ENCODE measurements at places on chromosomes 4 and X.

GRCh38 chrX:138945219-138945618 lies 233.7 kb upstream of the FGF13 start:
- no peak for DNase-seq

DNA sequence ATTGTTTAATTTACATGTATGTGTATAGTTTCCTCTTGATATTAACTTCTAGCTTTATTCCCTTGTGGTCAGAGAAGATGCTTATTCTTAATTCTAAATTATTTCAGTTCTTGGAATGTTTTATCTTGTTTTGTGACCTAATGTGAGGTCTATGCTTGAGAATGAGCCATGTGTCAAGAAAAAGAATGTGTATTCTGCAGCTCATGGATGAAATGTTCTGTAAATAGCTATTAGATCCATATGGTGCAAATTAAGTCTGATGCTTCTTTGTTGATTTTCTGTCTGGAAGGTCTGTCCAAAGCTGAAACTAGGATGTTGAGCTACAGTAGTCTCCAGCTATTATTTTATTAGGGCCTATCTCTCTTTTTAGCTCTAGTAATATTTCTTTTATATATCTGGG lies 187.3 kb upstream of the RASGEF1B start:
- no peak for DNase-seq

- no peak for DNase-seq
Observed at GRCh38 chr4:138967313-138967712, 48.3 kb upstream of the NOCT start.

DNA sequence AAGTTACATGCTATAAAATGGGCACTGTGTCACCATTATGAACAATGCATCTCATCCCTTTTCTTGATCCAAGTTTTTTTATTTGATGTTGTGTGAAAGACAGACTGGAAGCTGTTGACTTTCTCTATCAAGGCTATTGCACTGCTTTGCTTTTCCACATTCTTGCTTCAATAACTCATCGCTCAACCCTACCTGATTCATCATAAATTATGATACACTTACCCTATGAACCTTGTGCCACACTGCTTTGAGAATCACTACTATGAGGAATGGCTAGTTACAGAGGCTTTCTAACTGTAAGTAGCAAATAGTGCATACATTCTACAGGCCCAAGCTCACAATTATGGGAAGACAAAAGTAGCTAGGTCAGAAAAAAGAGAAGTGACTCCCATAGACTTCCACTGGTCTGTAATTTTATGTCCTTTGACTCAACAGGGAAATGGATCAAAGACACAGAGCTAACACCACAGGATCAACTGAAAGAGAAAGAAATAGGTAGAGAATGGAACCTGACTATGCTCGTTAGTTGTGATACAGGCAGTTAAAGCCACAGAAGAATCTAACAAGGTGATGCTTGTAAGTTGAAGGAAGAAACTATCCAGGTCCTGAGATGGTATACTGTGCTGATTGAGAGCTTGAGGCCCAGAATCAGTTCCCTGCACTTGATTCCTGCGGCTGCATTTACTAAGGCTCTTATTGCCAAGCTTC lies 163.5 kb downstream of the PPP3CA start:
- DNase-seq = no peak

DNA sequence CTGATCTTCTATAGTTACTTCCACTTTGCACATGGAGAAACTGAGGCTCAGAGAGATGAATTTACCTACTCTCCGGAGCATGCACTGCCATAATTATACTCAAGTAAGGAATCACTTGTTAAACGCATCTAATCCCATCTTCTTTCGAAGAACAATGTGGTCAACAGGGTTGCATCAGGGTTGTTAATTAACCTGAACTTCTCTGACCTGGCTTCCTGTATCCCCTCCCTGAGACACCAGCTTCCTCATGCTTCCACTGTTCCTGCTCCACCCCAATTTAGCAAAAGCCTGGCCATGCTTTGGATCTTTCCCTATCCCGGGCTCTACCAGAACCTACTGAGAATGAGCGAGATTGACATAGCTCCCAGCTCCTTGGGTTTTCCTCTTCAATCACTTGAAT lies 136.7 kb downstream of the SMIM20 start:
- DNase-seq = no peak

DNA sequence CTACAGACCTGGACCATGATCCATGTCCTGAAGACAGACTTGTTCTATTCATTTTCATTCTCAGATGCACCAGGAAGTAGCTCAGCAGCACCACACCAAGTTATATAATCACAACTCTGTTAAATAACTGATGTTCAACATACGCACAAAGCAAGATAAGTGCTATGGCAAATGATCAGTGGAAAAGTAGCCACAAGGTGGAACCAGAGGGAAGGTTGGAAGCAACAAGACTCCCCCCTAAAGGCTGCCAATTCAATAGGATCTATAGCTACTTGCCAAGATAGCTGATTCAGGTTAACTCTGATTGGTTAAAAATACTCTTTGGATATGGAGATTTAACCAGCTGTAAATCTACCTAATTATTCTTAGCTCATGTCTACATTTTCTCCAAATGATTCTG lies 23.7 kb upstream of the FAM47B start:
- no peak for DNase-seq

DNA sequence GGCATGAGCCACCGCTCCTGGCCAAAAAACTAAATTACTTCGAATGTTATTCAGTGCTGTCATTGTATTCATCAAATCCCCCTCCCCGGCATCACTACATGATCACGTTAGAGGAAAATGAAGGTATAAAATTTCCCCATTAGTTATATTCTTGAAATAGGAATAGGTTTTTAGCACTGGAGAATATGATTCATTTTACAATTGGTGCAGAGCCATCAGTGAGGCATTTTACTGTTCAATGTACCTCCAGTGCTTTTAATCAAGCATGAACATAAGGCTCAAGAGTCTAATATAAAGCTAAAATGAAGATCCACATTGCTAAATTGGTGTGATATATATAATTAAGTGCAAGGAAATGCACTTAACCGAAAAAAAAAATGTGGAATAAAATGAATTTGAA lies 18.3 kb downstream of the KLF3 start:
- no peak for DNase-seq

DNA sequence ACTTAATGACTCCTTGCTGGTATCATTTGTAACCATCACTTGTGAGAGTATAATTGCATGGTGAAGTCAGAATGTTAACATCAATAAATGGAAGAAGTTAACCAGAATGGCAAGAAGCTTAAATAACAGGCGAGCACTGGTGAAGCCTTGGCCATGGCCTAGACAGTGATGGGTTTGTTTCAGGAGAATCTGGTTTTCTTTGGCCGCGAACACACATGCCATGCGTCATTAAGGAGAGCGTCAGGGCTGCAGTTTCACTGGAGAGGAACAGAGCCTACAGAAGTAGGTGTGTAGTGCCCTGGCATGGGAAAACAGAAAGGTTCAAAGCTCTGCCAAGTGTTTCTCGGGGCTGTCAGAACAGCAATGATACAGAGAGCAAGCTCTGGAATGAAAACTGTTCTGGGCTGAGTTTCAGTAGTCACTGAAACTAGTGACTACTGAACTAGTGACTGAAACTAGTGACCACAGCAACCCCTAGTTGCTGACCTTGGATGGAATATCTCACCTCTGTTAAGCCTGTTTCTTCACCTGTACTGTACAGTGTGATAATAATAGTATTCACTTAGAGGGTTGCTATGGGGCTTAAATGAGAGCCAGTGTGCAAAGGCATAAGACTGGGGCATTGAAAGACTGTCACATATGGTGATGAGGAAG lies 93.8 kb downstream of the C4orf51 start:
- no peak for DNase-seq

GRCh38 chr4:22196551-22196950 lies 248.0 kb upstream of the KCNIP4 start:
- no peak for DNase-seq

DNA sequence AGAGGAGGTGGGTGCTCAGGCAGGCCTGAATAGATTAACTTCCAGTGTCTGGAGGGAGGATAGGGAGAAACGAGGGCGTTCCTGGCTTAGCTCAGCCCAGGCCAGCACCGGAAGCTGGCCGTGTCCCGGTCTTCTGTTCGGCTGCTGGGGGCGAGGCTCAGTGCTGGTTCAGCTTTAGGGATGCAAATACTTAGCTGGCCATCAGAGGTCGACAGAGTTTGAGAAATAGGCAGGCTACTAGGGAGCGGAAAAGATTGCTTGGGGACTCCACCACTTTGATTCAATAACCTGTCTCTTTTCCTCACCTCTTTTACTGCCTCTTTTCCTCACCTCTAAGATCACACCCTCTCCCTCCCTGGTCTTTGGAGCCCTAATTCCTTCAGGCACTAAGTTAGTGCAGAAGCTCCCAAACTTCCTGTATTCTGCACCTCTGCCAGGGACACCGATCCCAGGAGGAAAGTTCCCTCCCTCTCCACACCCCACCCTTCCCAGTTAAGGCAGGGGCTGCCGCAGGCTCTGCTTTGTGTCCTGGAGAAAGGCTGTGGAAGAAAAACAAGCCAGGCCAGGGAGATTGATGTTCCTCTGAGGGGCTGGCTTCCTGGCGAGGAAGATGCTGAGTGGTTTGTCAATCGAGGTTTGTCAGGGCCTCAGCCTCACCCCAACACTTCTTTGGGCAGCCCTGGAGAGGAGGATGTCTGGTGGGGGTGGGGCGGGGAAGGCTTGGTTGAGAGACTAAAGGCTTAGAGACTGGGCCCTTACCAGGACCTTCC lies 6.0 kb upstream of the EFNB1 start:
- DNase-seq = no peak

DNA sequence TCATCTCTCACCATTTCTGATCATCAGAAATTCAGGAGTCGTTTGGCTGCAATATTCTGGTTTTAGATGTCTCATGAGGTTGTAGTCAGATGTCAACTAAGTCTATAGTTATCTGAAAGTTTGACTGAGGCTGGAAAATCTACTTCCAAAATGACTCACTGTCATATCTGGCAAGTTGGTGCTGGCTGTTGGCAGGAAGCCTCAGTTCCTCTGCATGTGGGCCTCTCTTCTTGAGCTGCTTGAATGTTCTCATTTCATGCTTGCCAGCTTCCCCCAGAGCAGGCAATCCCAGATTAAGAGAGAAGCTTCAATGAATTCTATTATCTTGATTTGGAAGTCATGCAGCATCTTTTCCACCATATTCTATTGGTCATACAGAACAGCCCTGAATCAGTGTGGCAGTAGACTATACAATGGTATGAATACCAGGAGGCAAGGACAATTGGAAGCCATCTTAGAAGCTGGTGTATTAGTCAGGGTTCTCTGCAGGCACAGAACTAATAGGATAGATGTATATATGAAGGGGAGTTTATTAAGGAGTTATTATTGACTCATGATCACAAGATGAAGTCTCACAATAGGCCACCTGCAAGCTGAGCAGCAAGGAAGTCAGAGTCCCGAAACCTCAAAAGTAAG lies 46.8 kb upstream of the ELF2 start:
- no peak for DNase-seq

DNA sequence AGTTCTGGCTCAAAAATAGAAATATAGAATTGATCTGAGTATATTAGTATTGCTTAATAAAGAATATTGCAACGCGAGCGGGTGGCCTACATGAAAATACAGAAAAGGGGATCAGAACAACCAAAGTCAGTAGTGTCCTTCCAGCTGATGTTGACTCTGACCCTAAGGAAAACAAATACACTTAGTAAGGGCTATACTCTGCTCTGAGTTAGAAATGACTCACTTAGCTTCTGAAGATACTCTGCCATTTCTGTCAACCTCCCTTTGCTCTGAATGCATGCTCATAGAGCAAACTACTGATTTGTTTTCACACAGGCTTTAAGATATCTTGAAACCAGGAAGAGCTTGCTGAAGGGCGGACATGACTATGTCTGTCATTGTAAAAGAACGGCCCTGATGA lies 22.6 kb upstream of the NMU start:
- DNase-seq = no peak

DNA sequence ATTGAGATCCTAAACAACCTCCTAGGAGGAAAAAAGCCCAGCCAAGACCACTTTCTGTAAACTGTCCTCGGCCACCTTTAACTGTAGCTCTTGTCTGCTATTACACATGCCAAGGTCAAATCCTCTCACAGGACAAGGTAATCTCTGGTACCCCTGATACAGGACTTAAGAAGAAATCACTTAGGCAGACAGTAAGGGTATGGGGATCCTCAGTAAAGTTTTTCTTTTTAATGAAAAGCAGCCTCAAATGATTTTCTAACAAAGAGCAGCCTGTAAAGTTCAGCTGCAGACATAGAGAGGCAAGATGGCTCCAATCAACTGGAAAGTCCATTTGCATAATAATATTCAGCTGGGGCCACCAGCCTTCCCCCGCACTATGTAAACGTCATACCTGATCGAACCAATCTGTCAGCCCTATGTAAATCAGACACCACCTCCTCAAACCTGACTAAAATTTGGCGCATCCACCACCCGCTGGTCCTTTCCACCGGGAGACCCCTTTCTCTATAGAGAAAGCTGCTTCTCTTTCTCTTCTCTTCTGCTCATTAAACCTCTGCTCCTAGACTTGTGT lies 14.6 kb upstream of the MPP1 start:
- no peak for DNase-seq

GRCh38 chr4:76639288-76639687 lies 204.3 kb downstream of the SHROOM3 start:
- DNase-seq = no peak

DNA sequence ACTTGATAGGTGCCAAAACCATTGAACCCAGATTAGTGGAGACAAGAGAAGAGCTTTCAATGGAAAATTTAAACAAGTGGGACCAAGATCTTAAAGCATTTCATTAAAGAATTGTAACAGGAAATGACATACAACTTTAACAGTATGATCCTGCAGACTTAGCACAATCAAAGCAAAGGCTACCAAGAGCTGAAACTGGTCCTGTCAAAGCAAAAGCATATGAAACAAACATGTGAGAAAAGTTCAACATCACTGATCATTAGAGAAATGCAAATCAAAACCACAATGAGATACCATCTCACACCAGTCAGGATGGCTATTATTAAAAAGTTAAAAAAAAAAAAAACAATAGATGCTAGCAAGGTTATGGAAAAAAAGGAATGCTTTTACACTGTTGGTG lies 425.6 kb downstream of the IL1RAPL1 start:
- DNase-seq = no peak

GRCh38 chr4:185424905-185425646 lies 688 bp downstream of the UFSP2 start:
- DNase-seq = no peak

DNA sequence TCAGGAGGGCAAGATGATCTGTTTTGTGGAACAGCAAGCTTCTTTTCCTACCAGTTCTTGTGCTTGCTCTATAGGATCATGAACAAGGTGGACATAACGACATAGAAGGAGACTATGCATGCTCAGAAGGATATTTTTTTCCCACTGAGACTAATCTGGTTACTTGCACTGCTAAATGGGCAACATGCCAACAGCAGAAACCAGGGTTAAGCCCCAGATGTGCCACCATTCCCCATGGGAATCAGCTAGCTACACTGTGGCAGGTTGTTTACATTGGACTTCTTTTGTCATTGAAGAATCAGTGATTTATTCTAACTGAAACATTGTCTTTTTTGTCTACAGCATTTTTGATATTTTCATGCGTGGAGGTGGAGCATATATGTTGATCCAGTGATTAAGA lies 165.6 kb downstream of the C4orf33 start:
- no peak for DNase-seq

DNA sequence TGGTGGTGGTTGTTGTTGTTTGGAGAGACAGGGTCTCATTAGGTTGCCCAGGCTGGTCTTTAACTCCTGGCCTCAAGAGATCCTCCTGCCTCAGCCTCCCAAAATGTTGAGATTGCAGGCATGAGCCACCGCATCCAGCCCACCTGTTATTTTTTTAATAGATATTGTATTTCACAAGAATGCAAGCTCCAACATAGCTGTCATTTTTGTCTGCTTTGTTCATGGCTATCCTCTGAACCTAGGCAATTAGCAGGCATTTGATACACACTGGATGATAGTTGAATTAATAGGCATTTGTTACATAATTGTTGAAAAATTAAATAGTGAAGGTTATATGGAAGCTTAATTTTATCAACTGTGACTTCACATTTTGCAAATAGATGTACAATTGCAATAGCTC lies 64.7 kb downstream of the BANK1 start:
- DNase-seq = no peak

Data from progenitor cell of endocrine pancreas (in vitro differentiated cells).